ENCODE measurements at places on chromosomes 5 and 9.

DNA sequence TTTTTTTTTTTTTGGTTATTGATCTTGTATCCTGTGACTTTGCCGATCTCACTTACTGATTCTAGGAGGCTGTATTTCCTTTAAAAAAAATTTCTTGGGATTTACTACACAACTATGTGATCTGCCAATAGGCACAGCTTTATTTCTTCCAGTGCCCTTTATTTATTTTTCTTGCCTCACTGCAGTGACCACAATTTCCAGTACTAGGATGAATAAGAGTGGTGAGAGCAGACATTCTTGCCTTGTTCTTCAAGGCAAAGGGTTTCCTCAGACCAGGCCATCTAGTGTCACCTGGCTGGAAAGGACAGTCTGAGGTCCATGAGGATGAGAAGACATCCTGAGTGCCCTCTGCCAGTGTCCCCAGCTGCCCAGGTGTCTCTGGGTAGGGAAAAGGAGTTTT, 265.4 kb downstream of the SPOCK1 start:
- no peak for DNase-seq

- no peak for DNase-seq
Observed at GRCh38 chr5:25688156-25688555, 1043.4 kb upstream of the CDH10 start.

GRCh38 chr5:107104040-107104995, 566.4 kb downstream of the EFNA5 start:
- DNase-seq, result no peak

- DNase-seq, result no peak
Observed at GRCh38 chr9:87829756-87830155, 52.9 kb upstream of the SPATA31E1 start.

DNA sequence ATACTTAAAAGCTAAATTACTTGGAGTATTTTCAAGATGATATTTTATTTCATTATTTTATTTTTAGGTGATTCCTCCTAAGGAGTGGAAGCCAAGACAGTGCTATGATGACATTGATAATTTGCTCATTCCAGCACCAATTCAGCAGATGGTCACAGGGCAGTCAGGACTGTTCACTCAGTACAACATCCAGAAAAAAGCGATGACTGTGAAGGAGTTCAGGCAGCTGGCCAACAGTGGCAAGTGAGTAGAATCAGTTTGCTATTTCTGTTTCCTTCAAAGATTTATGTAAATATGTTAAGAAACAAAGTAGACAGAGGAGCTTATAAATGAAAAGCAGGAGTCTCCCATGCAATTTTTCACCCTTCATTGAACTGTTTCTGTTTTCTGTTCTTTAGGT, 47.8 kb downstream of the KDM4C start:
- no peak for DNase-seq

- no peak for DNase-seq
Observed at GRCh38 chr5:74367934-74368333, 272.6 kb downstream of the ENC1 start.

DNA sequence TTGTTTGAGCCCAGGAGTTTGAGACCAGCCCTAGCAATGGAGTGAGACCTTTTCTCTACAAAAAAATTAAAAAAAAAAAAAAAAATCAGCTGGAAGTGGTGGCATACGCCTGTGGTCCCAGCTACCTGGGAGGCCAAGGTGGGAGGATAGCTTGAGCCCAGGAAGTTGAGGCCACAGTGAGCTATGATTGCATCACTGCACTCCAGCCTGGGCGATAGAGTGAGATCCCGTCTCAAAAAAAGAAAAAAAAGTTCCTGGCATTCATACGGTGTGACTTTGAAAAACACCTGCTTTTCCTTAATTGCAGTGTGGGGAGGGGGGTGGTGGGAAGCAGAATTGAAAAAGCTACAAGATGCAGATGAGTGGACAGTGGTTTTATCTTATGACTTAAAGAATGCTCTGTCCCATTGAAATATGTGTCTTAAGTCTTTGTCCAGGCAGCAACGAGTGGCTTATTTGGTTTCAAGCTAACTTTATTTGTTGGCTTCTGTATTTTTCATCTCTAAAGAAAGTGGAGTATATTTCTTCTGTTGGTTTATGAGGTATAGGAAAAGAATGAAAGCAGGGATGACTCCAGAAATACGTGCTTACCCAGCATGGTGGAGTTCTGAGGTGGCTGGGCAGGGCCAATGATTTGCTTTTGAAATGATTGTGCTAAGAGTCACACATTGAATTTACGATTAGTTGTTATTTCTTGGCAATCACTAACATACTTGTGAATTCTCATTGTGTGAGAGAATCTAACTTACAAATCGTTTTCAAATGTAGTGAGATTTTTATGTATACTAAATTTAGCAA, 27.8 kb downstream of the ROPN1L start:
- no peak for DNase-seq

- DNase-seq, result no peak
Observed at GRCh38 chr9:72022841-72023240, 37.6 kb downstream of the C9orf57 start.

DNA sequence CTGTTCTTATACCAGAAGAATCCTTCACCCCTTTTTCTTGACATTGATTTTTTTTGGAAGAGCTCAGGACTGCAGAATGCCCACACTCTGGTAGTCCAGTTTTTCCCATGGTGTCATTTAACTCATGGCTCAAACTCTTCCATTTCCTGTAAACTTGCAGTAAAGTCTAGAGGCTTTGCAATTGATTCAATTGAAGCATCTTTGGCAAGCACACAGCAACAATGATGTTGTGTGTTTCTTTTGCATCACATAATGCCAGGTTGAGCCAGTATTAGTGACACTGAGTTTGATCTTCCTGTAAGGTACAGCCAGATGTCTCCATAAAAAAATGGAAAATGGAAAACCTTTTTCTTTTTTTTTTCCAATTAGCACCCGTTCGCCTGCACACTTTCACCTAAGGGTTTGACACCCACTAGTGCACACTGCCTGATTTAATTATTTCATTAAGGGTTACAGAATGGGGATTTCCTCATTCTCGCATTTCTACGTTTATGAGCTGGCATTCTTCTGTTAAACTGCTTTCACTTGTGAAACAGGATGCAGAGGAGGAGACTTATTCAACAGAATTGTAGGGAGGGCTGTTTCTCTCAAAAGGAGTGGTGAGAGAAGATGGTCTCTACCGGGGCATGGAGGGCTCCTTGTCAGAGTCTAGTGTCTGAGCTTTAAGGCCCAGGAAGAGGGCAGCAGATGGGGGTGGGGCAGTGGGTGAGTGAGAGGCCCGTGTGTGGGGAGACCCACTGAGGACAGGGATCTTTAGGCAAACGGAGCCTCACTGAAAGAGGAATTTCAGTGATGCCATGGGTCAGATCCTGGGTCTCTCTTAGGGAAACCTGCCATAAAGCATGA, 2.2 kb upstream of the S1PR3 start:
- DNase-seq, result no peak

GRCh38 chr5:149654231-149654630, 72.9 kb downstream of the ARHGEF37 start:
- no peak for DNase-seq

Measured in left forelimb (tissue), 1 donor.